Non-pigmented ciliary epithelial cell (primary cell): ENCODE measurements at places on chromosomes 1 and 21.

DNA sequence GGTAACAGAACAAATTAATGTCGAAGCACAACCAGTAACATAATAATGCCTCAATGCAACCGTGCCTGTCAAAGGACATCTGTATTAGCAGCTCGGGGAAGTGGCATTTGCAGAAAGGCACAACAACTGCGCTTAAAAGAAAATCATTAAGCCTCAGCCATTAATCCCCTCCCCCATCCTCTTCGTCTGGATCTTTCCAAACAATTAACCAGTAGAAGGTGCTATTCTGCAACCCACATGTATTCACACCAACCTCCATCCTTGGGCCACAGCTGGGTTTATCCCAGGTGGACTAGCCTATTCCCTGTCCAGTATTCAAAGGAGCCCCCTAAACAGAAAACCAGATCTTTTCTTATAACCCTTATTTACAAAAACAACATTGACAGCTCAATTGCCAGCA is 2.6 kb downstream of the RERE start:
- no peak for DNase-seq

DNA sequence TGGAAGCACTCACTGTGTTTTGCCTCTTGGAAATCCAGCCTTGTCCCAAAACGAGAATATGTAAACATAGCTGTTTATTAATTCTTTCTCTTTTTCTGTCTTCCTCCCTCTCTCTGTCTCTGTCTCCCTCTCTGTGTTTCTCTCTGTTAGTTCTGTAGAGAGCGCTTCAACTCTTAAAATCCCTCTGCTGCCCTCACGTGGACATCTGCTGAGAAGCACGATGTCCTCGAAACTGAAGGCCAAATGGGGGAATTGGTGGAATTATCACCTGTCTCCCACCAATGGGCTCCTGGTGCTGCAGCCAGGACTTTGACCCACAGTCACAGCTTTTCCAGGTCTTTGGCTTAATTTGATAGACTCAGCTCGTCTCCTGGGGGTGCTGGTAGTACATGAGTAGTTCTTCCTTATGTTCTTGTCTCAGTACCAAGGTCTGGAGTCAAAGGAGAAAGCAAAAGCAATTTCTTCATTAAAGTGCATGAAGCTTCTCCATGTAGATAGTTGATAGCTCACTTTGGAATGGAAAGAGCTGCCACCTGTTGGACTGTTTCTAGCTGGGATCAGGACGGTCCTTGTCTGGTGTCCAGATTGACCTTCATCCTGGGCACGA is 5.5 kb upstream of the GBP6 start:
- DNase-seq, result peak; percentile 28

- DNase-seq, result no peak
These were observed 17.1 kb downstream of the RPAP2 start for GRCh38 chr1:92315766-92316599.

- no peak for DNase-seq
These were observed 4.5 kb downstream of the KANK4 start for GRCh38 chr1:62314454-62315350.

GRCh38 chr1:209708297-209708696 is 3.7 kb downstream of the HSD11B1 start:
- DNase-seq, result no peak

DNA sequence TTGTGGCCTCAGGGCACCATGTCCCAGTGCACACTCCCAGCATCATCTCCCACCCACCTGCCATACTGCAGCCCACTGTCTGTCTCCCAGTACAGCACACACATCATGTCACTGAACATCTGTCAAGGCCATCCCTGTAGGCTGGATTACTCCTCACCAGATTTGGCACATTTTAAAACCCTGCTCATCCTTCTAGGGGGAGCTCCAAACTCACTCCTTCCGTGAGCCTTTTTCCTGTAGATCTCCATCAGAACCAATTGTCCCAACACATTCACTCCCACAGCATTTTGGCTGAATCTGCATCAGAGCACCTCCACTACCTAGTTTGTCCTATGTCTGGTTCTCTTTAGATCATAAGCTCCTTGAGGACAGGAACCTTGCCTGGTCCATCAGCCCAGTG is 58.6 kb upstream of the GRIK3 start:
- no peak for DNase-seq

DNA sequence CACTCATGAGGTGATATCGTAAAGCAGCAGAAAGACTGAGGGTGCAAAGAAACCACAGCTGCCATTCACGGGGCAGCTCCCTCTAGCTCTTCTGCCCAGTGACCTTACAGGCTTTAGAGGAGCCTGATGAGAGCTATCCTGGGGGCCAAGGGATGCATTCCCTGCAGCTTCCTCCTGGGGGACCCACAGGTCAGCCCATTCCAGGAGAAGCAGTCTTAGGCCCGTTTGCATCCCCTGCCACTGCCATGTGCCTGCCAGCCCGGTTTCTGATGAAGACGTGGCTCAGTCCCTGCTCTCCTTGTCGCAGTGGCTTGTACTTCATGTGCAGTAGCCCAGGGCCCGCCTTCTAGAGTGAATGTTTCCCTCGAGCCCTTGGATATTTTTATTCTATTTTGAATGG is 22.8 kb downstream of the ATP5PO start:
- no peak for DNase-seq

GRCh38 chr1:12453400-12454343 is 164.3 kb downstream of the DHRS3 start:
- no peak for DNase-seq

DNA sequence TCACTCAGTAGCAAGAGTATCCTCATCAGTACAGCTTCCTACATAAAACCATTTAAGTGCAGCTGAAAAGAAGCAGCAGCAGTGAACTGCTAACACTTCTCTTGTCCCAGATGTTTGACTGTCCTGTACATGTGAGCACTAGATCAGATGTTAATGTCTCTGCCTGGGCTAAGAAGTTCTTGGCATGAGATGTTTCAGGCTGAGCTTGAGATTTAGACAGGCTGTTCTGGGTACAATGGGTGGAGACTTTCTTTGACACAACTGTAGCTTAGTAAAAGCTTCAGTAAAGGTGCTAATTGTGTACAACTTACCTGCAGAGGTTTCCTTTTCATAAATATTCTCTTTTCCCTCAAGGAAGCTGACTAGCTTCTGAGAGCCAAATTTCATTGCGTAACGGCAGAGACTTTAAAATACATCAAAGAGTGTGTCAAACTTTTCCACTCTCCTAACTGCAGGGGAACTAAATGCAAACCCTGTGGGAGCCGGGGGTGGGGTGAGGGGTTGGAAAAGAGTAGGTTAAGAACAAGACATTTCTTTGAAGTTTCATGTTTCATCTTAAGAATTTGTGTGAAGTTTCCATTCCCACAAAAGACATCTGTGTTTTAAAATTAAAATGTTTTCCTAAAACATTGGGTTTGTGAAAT is 82.1 kb upstream of the CCDC190 start:
- DNase-seq, result no peak

GRCh38 chr1:169692756-169693460 is 18.5 kb downstream of the SELL start:
- no peak for DNase-seq

DNA sequence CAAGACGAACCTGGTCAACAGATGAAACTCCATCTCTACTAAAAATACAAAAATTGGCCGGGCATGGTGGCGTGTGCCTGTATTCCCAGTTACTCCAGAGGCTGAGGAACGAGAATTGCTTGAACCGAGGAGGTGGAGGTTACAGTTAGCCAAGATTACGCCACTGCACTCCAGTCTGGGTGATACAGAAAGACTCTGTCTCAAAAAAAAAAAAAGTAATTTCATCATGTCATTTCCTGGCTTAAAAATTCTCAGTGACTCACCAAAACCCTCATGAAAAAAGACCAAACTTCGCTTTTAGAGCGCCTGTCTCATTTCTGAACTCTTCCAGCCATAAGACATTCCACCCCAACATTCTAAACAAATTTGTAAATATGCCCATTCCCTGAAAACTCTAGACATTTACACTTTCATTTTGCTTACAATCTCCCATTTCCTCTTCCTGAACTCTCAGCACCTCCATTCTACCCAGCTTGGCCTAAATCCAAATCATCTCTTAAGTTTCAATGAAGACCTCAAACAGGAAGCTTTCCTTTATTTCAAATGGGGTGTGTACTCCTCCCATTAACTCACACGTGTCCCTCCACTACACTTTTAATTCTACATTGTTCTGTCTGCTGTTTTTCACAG is 50.5 kb upstream of the PRRC2C start:
- DNase-seq, result peak; percentile 70
